Right ventricle myocardium inferior (tissue), 1 donor: ENCODE measurements at places on chromosomes 7 and 10.

- peak; percentile 77 for DNase-seq
These were observed at the start of gene WNT2 for GRCh38 chr7:117322741-117323304. TSS of gene WNT2 (minus strand) at chr7:117323058. CDS start at chr7:117322989, 69 bp downstream.

GRCh38 chr7:753190-753589 is 26.1 kb upstream of the PRKAR1B start:
- peak; percentile 59 for DNase-seq

GRCh38 chr7:78284945-78285344 is 486.4 kb downstream of the PHTF2 start:
- no peak for DNase-seq

GRCh38 chr7:75819711-75820110 is 6.1 kb upstream of the CCL24 start:
- no peak for DNase-seq

DNA sequence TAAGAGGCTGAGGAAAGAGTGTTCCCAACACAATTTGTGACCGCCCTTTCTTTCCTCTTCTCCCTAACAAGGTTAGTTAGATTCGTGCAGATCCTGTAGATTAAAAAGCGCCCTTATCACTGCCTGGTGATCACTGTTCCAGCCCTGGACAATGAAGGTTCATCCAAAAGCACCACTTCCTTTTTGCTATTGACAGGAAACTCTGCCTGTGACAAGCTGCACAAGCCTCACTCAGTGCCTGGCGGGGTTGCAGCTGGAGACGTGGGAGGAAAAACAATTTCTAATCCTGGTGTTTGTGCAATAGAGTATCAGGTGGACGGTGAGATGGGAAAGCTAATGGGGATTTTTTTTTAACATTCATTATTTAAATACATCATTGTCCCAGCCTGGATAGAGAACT is 105.9 kb upstream of the CAV2 start:
- peak; percentile 70 for DNase-seq

GRCh38 chr10:102876747-102877153 is 7.5 kb downstream of the AS3MT start:
- DNase-seq: no peak

GRCh38 chr7:98177553-98177952 is 33.7 kb upstream of the BHLHA15 start:
- DNase-seq: no peak

DNA sequence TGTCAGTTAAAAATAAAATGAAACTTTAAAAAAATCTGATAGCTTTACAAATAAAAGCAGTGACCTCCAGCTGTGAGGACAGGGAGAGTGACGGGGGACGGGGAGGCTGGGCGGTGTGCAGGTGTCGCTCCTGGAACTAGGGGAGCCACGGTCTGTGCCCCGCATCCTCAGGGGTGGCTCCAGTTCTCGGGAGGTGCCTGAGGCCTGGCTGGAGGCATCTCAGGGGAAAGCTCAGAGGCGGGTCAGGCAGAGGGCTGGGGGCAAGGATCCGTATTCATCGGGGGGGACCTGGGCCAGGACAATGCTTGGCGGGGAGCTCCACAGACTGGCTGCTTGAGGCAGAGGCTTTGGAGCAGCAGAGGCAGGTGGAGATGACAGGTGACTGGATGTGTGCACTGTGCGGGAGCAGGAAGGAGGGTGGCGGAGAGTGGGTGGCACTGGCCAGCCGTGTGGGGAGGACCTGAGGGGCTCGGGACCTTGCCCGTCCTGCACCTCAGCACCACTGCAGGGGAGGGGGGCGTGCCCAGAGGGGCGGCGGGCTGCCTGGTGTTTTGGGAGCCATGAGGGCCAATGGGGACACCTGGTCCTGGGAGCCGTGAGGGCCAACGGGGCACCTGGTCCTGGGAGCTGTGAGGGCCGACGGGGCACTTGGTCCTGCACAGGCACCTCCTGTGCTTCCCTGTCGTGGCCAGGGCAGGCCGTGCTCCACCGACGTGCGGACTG is 13.2 kb downstream of the PWWP2B start:
- DNase-seq: peak; percentile 60

DNA sequence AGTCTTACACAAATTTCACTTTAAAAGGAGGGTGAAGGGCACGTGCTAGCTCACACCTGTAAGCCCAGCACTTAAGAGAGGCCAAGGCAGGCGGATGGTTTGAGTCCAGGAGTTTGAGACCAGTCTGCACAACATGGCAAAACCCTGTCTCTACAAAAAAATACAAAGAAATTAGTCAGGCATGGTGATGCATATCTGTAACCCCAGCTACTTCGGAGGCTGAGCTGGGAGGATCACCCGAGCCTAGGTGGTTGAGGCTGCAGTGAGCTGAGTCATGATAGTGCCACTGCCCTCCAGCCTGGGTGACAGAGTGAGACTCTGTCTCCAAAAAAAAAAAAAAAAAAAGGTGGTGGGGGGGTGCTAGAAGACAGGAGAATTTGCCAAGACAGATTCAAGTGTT is 237.3 kb upstream of the KLF14 start:
- no peak for DNase-seq

DNA sequence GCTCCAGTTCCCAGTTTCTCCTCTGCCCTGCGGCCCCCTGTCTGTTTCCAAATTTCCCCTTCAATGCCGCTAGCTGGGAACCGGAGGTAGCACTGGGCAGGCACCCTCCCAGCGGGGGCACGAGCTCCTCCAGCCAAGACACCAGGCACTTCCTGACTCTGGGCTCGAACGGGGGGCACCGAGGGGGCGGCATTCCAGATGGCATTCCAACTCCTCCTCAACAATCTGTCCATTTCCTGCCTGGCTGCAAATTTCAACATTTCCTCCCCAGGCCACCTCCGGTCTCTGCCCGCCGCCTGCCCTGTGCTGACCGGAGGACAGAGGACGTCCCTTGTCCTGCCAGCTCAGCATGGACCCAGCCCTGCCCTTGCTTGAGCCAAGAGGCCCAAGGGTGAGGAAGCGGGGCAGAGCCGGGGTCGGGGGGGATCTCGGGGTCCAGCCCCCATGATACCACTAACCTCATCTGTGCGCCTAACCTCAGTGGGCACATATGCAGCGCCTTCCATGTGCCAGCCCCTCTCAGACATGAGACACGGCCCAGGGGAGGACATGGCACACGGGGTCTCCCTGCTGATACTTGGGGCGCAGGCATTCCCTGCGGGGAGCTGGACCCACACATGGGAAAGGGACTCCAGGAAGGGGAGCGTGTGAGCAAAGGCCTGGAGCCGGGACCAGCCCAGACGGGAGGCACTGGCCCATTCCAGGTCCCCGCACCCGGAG is 58.0 kb downstream of the PDGFA start:
- no peak for DNase-seq

DNA sequence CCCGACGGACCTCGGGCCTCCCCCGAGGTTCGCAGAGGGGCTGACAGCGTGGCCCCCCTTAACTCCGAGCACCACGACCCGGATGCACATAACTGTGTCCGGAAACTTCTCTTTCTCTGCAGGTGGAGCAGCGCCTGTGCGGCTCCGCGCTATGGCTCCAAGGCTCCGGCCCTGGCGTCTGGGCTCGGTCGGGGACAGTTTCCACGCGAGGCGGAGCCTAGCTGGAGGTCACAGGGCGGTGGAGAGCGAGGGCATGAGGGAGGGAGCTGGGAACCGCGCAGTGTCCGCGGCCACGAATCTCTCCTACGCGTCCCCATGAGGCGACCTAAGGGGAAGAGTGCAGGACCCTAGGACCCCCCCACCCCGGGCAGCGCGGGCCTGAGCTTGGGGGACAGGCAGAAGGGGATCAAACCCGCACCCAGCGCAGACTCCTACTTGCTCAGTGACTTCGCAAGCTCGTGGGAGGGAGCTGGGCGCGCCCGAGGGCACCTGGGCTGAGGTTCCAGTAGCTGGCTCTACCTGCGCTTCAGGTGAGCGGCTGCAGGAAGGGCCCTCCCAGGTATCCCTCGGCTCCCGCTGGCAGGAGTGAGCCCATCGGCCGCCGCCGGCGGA is 8.6 kb upstream of the MNX1 start:
- no peak for DNase-seq

DNA sequence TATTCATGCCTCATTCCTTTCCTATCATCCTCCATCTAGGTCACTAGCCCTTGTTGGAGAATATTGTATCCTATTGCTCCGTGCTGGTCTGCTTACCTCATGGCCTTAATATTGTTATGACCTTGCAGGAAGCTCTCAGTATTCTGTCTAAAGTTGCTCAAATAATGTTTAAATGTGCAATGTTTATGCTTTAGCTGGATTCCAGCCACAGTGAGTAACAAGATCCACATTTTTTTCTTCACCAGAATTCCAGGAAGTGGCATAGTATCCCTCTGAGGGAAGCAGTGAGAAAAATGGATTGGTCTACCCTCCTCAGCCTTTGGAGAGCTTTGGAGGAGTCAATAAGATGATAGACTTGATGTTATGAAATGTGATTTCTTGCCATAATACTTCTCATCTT is 402.6 kb downstream of the NRG3 start:
- DNase-seq: no peak

- no peak for DNase-seq
These were observed 203.1 kb upstream of the VSTM2A start for GRCh38 chr7:54339073-54339472.

DNA sequence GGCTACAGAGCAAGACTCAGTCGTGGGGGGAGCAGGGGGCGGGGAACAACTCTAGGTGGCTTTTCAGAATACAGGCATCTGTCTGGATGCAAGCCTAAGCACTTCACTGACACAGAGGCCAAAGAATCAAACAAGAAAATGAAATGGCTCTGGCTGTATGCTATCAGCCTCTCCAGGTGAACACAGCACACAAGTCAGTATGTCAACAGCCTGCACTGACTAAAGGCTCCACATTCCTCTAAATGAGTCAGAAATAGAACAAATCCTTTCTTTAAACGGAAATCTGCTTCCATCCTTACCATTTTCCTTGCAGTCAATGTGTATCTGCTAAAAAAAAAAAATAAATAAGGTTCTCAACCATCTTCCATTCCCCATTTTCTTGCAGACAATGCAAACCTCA is 88.3 kb downstream of the ARMH3 start:
- DNase-seq: no peak

DNA sequence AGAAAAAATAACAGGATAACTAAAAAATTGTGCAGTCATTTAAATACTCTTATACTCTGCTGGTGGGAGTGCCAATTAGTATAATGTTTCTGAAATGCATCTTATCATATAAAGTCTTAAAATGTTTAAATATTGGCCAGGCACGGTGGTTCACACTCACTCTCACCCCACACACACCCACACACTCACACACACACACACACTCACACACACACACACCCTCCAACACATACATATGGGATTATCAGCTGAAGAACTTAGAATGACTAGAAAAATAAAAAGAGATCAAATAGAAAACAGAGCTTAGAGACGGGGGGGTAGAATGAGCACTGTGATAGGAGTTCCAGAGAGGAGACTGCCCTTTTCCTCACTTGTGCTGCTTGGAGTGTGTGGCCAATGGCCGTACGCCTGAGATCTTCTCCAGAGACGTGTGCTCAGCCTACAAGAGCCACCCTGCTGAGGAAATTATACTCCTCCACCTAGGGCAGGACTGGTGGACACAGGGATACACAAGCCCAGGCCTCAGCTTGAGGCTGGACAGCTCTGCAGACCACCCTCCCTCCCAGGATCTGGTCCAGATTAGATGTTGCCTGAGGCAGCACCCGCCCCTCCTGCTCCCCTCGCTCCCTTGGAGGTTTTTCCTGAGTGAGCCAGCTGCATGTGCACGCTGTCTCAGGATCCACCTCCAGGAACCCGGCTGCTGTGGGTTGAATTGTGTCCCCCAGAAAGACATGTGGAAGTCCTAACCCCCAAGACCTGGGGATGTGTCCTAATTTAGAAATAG is 26.5 kb upstream of the PRKAG2 start:
- no peak for DNase-seq

GRCh38 chr7:50803359-50804337 is 21.0 kb upstream of the GRB10 start:
- no peak for DNase-seq

- DNase-seq: peak; percentile 51
These were observed 191.0 kb downstream of the MAD1L1 start for GRCh38 chr7:2041496-2042367.

DNA sequence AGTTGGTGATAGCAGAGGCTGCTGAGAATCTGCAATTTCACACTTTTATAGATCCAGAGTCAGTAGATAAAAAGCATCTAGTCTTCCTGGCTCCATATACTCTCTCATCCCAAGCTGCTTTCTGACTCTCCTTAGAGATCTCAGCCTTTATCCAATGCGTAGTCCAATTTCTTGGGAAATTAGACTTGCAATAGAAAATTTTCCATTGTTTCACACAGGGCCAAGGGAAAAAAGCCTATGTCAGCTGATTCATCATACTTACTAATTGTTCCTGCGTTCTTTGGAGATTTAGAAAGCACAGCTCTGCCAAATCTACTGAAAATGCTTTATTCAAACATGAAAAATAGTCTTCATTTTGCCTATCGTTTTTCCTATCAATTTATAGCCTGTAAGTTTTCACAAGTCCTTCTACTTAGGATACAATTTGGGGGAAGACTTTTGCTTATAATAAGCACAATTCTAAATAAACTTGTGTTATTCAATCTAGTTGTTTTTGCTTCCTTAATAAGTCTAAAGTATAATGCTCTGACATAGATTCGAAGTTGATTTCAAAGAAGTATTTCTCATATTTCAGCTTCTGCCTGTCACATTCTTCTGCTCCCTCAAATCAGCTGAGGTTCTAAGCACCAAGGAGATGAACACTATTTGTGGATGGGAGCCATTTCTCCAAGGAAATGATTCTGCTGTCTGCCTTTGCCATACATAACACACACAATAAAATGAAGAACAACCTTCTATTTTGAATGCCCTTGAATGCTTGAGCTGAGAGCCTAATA is 165.4 kb downstream of the ADAM12 start:
- no peak for DNase-seq

- DNase-seq: no peak
These were observed 20.6 kb downstream of the ADK start for GRCh38 chr10:74171625-74172024.

- no peak for DNase-seq
These were observed 2.3 kb upstream of the SEMA3C start for GRCh38 chr7:80921130-80921529.

DNA sequence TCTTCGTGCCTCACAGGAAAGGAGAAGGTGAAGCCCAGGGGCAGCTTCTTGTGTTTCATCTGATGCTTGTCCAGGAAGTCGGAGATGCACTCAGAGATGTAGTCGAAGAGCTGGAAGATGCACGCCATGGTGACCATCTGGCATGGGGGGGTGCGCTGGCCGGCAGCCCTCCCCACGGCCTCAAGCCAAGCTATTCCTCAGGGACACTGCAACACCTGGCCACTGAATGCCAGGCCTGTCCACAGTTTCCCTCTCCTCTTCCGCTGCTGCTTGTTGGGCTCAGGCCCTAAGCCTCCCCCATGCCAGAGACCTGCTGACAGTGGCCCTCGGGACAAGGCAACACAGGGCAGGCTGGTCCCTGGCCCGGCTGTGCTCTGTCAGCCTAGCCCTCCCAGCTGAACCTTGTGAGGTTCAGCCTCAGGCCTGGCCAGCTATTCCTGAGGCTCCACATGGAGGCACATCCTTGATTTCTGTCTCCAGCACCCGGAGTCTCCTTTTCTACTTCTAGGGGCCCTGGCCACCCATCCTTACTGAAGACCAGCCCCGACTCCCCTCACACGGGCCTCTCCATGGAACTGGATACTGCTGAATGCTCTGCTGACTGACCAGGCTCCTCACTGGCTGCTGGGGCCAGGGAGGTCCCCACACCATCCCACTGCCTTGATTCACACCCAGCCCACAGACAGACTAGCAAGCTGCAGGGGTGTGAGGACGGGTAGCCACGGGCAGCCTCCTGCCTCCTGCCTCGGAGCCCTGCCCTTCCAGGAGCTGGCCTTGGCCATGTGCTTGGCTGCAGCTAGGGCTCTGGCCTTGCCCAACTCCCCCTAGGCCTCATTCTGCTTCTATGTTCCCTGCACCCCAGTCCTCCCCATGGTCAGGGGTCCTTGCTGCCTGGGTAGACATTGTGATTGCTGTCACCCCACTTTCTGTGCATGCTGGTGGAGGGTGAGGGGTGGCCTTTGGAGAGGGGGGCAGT is 10.1 kb upstream of the MYL7 start:
- no peak for DNase-seq
